Endothelial cell (in vitro differentiated cells): ENCODE measurements at places on chromosomes 12 and 14.

DNA sequence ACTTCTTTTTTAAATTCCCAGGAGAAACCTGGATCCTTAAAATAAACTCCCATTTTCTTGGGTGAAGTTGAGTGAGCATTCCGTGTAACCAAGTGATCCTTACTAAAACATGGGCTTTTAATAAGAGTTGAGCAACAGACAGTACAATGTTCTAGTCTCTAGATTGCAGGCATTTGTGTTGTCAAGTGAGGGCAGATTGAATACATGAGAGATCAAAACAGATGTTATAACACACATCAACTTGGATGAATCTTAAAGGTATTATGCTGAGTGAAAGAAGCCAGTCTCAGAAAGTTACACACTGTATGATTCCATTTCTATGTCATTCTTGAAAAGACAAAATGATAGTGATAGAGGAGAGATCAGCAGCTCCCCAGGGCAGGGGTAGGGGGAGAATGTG lies 213.9 kb upstream of the CCDC196 start:
- no peak for DNase-seq
- H3K4me3 ChIP-seq = no peak overlapping the region
- no peaks in the 10 kb centered on the region for H3K4me1 ChIP-seq
- no peak overlapping the region for H3K27ac ChIP-seq
- H3K36me3 ChIP-seq = no peaks in the 10 kb centered on the region

DNA sequence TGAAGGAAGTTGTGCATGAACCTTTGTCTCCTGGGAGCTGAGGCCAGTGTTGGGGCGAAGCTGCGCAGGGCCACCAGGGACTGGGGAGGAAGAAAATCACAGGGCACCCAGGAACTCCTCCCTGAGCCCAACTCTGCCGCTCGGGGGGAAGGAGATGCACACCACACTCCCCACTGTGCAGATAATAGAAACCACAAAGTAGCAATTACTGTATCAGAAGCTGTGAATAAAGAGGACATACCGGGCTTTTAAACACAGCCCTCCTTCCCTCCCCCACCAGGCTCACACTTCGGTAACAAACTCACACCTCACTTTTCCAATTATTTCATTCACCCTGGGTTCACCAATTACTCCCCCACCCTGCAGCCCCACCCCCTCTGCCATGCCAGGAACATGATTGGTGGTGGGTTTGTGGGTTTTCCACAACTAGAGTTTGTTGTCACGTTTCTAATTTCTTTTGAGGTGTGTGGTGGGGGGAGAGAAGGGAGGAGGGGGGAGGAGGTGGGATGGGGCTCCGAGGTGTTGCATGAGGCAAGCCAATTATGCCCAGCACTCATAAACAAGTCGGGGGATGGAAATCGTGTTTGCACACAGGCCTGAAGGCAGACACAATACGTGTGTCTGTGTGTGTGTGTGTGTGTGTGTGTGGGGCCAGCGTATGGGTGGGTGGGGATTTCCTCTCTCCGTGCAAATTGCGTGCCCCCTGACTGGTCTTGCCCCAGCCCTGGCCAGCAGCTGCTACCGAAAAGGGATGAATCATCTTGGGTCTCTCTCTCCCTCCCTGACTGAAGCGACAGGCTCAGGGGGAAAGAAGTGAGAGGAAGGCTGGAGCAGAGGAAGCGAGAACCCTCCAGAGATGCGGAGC lies 103.3 kb downstream of the RBM19 start:
- no peak for DNase-seq
- H3K4me3 ChIP-seq = no peak overlapping the region
- peaks cover 5% of the 10 kb centered on the region for H3K4me1 ChIP-seq
- peaks cover 4% of the 10 kb centered on the region for H3K36me3 ChIP-seq
- no peak overlapping the region for H3K27ac ChIP-seq

DNA sequence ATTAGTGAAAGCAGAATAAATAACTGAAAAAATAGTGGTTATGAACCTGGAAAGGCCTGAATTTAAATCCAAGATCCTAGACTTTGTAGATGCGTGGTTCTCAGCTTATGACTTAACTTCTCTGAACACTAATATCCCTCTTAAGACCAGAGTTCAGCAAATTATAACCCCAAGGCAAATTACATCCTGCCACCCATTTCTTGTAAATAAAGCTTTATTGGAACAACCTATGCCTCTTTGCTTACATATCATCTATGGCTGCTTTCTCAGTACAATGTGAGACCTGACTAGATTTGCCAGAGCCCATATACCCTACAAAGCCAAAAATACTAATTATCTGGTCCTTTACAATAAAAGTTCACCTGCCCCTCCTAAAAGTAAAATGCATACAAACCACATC lies 199.1 kb downstream of the MED13L start:
- no peak for DNase-seq
- no peak overlapping the region for H3K4me3 ChIP-seq
- peaks cover 9% of the 10 kb centered on the region for H3K4me1 ChIP-seq
- no peaks in the 10 kb centered on the region for H3K27me3 ChIP-seq
- H3K27ac ChIP-seq = no peak overlapping the region

GRCh38 chr12:108804271-108804953 lies 53.0 kb downstream of the SSH1 start:
- peaks cover 36% of the 10 kb centered on the region for H3K36me3 ChIP-seq
- no peak for DNase-seq
- no peak overlapping the region for H3K4me3 ChIP-seq
- no peak overlapping the region for H3K27ac ChIP-seq
- H3K4me1 ChIP-seq = peaks cover 32% of the 10 kb centered on the region

- no peaks in the 10 kb centered on the region for H3K4me1 ChIP-seq
- H3K36me3 ChIP-seq = no peaks in the 10 kb centered on the region
- no peak overlapping the region for H3K4me3 ChIP-seq
- DNase-seq = no peak
Measured at GRCh38 chr14:105501504-105502291, 10.7 kb downstream of the TEDC1 start.

- H3K36me3 ChIP-seq = no peaks in the 10 kb centered on the region
- H3K27ac ChIP-seq = no peak overlapping the region
- no peak overlapping the region for H3K4me3 ChIP-seq
- no peak for DNase-seq
Measured at GRCh38 chr12:43347026-43347425, 205.0 kb downstream of the ADAMTS20 start.

GRCh38 chr14:89755816-89756215 lies 198.7 kb downstream of the EFCAB11 start:
- DNase-seq = no peak
- H3K36me3 ChIP-seq = peaks cover 10% of the 10 kb centered on the region
- H3K4me3 ChIP-seq = no peak overlapping the region
- peaks cover 3% of the 10 kb centered on the region for H3K27me3 ChIP-seq
- H3K27ac ChIP-seq = no peak overlapping the region

GRCh38 chr12:15731940-15732339 lies 57.2 kb downstream of the EPS8 start:
- DNase-seq = no peak
- H3K4me3 ChIP-seq = no peak overlapping the region
- H3K27ac ChIP-seq = no peak overlapping the region
- no peaks in the 10 kb centered on the region for H3K27me3 ChIP-seq
- H3K36me3 ChIP-seq = no peaks in the 10 kb centered on the region

DNA sequence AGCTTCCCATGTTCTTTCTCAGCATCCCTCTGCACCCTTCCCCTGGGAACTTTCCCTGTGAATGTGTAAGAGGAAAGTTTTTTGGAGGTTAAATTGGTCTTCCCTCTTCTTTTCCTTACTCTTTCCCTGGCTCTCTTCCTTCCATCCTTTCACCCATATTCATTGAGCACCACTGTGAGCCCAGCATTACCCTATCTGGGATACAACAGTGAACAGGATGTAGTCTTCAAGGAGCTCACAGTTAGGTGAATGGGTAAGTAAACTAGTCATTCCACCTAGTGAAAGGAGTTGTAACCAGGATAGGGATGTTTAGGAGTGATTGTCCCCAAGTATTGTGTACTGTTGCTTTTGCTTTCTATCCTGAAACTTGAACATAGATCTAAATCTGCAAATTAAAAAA lies 123.8 kb downstream of the MYRFL start:
- H3K4me3 ChIP-seq = no peak overlapping the region
- H3K36me3 ChIP-seq = peaks cover 3% of the 10 kb centered on the region
- H3K4me1 ChIP-seq = peaks cover 29% of the 10 kb centered on the region
- H3K27me3 ChIP-seq = no peaks in the 10 kb centered on the region
- H3K27ac ChIP-seq = no peak overlapping the region

DNA sequence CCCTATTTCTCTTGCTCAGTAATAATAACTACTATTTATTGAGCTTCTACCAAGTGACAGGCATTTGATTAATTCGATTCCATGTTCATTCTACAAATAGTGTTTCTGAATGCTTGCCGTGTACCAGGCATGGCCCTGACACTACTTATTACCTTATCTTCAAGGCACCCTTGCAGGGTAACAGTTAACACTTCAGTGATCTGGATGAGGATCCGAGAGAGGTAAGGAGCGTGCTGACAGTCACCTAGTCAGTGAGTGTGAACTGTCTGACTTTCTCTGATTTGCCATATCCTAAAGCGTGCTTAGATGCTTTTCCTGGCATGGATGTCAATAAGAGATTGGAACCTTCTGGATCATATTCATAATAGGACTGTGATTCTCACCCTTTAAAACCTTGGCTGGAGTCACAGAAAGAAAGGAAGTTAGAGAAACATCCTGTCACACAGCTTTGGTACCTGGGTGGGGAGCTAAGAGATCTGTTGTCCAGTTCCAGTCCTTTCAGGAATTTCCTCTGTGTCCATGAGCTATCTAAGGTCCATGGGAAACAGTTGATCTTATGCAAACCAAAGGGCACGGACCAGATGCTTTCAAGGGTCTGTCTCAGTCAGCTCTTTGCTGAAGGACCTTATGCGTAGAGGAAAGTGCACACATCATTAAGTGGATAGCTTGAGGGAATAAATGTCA lies 54.8 kb downstream of the PPFIBP1 start:
- peaks cover 5% of the 10 kb centered on the region for H3K27me3 ChIP-seq
- peaks cover 76% of the 10 kb centered on the region for H3K4me1 ChIP-seq
- peak overlapping the region; percentile 74 for H3K27ac ChIP-seq
- DNase-seq = no peak
- H3K4me3 ChIP-seq = peak overlapping the region; percentile 84

- no peak overlapping the region for H3K4me3 ChIP-seq
- peaks cover 14% of the 10 kb centered on the region for H3K27me3 ChIP-seq
- peaks cover 49% of the 10 kb centered on the region for H3K36me3 ChIP-seq
- no peak for DNase-seq
- peaks cover 6% of the 10 kb centered on the region for H3K4me1 ChIP-seq
Measured at GRCh38 chr14:91294153-91294552, 49.6 kb upstream of the GPR68 start.

DNA sequence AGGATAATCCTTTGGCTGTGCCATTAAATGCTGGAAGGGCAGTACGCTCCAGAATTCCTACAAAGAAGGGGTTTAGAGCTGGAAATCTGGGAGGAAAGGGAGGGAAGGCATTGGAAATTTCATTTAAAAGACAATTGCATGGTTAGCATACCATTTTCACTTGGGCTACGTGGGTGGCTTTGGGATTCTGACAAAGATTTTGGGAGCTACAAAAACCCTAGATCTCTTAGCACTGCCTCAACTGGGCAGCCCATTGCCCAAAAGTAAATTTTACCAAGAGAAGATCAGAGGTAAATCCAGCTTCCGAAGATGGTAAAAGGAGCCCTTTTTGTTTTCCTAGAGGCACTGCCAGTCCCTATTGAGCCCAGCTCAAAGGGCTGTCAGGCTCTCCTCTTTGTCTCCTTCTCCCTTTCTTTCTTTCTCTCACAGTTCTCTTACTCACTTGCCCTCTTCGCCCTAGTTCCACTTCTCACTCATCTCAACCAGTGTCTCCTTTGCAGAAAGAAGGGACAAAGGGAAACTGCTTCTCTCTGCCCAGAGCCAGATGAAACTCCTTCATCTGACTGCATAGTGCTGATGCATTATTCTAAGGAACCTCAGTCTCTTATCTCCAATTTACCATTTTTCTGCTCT lies 125.4 kb upstream of the PLEKHA5 start:
- H3K27me3 ChIP-seq = no peaks in the 10 kb centered on the region
- no peaks in the 10 kb centered on the region for H3K4me1 ChIP-seq
- no peaks in the 10 kb centered on the region for H3K36me3 ChIP-seq

GRCh38 chr14:56002342-56002741 lies 115.9 kb upstream of the PELI2 start:
- no peak overlapping the region for H3K4me3 ChIP-seq
- H3K27me3 ChIP-seq = no peaks in the 10 kb centered on the region
- peaks cover 5% of the 10 kb centered on the region for H3K36me3 ChIP-seq

GRCh38 chr12:103998976-103999375 lies 33.3 kb downstream of the TDG start:
- H3K27me3 ChIP-seq = no peaks in the 10 kb centered on the region
- H3K27ac ChIP-seq = no peak overlapping the region
- no peaks in the 10 kb centered on the region for H3K36me3 ChIP-seq

- no peak for DNase-seq
- H3K4me3 ChIP-seq = no peak overlapping the region
- H3K27me3 ChIP-seq = peaks cover 1% of the 10 kb centered on the region
- no peak overlapping the region for H3K27ac ChIP-seq
- no peaks in the 10 kb centered on the region for H3K36me3 ChIP-seq
Measured at GRCh38 chr14:59394268-59394667, 70.9 kb downstream of the GPR135 start.

- H3K4me3 ChIP-seq = no peak overlapping the region
- H3K27ac ChIP-seq = no peak overlapping the region
- DNase-seq = no peak
- peaks cover 3% of the 10 kb centered on the region for H3K27me3 ChIP-seq
- no peaks in the 10 kb centered on the region for H3K4me1 ChIP-seq
- H3K36me3 ChIP-seq = peaks cover 2% of the 10 kb centered on the region
Measured at GRCh38 chr12:123040106-123040505, 59.6 kb downstream of the ARL6IP4 start.

GRCh38 chr12:98221243-98221808 lies 294.1 kb upstream of the TMPO start:
- no peaks in the 10 kb centered on the region for H3K27me3 ChIP-seq
- no peak for DNase-seq
- H3K4me3 ChIP-seq = no peak overlapping the region
- no peak overlapping the region for H3K27ac ChIP-seq

GRCh38 chr14:22689199-22689598 lies 45.0 kb upstream of the OR6J1 start:
- no peak for DNase-seq
- peaks cover 4% of the 10 kb centered on the region for H3K4me1 ChIP-seq
- H3K36me3 ChIP-seq = no peaks in the 10 kb centered on the region
- no peak overlapping the region for H3K27ac ChIP-seq
- H3K27me3 ChIP-seq = peaks cover 3% of the 10 kb centered on the region
- no peak overlapping the region for H3K4me3 ChIP-seq
